Stimulated activated CD8-positive, alpha-beta memory T cell treated with anti-CD3 and anti-CD28 coated beads, Interleukin-2, amount 100 ng/mL, for 1 hour (primary cell): ENCODE measurements at places on chromosomes 7 and 10.

DNA sequence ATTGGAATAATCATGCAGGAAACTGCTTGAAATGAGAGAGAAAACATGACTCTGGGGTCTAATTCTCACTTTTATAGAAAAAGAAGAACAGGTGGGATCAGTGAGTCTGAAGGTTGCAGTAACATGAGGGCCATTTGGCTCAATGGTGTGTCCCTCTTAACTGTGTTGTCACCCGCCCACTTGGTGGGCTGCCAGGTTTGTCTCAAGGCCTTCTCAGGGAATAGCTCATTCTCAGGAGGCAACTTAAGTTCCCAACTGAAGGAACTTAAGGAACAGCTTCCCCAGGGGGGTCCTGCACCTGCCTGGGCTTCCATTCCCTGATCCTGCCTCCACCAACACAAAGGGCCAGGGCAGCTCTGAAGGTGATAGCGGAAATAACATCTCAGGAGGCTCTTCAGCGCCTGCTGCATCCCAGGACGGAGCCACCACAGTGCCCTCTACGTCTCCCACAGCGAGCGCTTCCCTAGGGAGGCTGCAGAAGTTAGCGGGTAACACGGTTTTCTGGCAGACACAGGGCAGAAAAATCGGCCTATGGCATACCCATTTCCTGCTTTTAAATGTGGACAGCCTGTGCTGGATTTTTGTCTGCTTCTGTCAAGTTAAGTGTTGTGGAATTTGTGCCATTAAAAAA lies 88.8 kb downstream of the ZRANB1 start:
- DNase-seq: no peak

- no peak for DNase-seq
Measured at GRCh38 chr10:42989481-42989921, 87.4 kb upstream of the RET start.

GRCh38 chr10:10552948-10553347 lies 464.7 kb upstream of the CELF2 start:
- no peak for DNase-seq

- no peak for DNase-seq
Measured at GRCh38 chr10:106863549-106863948, 301.0 kb downstream of the SORCS1 start.

DNA sequence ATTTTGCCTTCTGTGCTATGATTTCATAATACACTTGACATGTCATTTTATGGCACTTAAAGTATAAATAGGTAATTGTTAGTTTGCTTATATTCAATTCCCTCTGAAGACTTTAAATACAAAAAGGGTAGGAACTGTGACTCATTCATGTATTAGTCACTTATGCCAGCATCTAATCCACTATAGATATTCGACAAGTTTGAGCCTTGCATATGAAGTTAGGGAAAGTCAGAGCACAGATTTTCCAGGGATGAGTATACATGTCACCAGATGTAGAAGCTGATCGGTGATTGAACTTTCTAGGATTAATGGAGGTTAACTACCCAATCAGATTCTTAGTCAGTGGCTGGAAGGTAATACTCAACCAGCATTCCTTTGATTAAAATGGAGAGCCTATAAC lies 1321.5 kb downstream of the XPNPEP1 start:
- DNase-seq: no peak

DNA sequence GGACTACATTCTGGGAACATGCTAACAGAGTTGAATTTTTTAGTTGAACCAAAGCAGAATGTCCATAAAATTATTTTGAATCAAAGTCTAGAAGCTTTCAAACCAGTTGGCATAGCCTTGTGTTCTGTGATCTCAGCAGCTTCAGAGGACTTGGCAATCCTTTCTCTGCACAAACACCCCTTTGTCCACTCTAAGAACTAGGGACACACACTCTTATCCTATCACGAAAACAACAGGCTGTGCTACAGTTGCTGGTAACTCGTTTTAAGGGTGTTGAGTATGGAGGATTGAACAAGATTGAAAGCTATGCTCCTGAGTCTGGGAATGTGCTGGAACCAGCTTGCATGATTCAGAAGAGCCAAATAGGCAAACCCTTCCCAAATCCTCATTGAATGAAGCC lies 76.4 kb upstream of the PRSS58 start:
- DNase-seq: no peak

- no peak for DNase-seq
Measured at GRCh38 chr7:35623381-35623780, 71.6 kb downstream of the HERPUD2 start.

DNA sequence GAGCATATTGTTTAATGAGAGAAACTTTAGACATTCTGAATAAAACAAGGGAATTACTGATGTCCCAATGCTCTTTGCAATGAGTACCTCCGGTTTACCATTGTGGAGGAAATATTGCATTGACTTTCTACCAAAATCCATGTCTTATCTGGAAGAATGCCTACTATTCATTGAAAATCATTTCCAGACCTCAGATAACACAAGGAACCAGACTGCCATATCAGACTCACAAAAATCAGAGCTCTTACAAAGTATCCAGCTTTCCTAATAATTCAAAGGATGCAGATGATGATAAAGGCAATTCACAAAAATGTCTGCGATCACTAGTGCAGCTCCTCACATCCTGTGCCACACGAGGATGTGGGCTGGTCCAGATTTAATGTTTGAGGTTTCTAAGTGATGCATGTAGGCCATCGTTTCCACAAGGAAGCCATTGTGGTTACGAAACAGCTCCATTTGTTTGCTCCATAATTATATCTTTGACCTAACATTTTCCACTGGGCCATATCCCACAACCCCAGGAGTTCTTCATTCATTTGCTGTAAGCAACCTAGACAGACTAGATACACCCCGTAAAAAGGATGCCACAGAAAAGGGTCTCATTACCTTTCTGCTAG lies 831.1 kb upstream of the C7orf33 start:
- DNase-seq: no peak

DNA sequence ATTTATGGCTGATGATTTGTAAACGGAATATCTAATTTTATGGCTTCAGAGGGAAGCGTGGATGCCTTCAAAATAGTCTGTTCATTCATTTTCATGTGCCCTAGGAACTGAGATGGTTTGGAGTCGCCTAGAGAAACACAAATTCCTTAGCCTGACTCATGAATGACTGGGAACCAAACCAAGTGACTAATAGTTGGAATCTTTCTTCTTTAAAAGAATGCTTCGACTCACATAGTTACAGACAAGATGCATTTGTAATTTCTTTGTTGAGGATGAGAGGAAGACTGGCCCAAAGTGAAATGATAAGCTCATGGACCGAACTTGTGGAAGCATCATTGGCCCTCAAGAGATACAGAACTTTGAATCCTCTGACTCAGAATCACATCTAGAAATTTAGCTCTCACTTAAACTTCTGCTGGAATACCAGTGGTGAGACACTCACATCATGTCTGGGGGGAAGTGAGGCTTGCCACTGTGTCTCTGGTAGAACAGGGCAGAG lies 1107.2 kb downstream of the NRG3 start:
- DNase-seq: no peak

DNA sequence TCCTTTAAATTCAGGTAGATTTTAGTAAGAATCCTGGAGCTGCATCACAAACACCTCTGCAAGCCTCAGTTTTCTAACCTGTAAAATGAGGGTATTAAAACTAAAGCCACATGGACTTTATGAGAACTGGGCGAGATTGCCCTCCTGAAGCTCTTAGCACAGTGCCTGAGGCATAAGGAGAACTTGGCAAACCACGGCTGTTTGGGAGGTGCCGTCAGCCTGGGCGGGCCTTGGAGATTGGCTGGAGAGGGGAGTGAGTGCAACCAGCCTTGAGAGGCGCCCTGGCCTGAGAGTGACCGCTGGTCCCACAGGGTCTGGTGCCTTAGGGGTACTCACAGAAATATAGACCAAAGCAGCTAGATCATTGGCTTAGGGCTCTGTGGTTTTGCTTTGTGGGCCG lies 5.4 kb upstream of the TNS3 start:
- no peak for DNase-seq

- DNase-seq: no peak
Measured at GRCh38 chr10:28678687-28679457, 1.6 kb downstream of the BAMBI start.

DNA sequence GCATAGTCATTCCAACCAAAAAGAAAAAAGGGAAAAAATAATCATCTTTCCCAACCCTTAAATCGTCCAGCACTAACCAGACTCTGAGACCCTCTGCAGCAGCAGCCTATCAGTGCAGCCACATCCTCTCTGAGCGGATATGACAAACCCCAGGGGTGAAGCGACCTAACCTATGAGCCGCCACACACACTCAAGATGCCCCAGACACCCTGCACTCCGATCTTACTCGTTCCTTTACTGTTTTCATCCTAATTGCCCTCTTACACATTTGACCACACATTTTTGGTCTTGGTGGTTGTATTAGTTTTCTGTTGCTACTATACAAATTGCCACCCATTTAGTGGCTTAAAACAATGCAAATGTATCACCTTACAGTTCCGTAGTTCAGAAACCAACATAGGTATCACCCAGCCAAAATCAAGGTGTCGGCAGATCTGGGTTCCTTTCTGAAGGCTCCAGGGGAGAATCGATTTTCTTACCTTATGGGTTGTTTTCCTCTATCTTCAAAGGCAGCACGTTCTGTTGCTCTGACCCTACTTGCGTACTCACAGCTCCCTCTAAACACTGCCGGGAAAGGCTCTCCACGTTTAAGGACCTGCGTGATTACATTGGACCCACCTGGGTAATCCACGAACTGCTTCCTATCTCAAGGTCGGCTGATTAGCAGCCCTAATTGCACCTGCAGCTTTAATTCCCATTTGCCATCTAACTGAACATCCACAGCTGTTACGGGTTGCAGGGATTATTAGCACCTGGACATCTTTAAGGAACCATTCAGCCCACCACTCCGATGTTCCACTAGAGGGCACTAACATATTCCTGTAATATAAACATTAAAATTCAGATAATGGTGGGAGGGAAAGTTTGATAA lies 37.3 kb upstream of the PRSS1 start:
- no peak for DNase-seq

- DNase-seq: no peak
Measured at GRCh38 chr10:97631098-97631497, 2.2 kb downstream of the MORN4 start.

GRCh38 chr7:123372368-123372767 lies 162.0 kb downstream of the IQUB start:
- no peak for DNase-seq

DNA sequence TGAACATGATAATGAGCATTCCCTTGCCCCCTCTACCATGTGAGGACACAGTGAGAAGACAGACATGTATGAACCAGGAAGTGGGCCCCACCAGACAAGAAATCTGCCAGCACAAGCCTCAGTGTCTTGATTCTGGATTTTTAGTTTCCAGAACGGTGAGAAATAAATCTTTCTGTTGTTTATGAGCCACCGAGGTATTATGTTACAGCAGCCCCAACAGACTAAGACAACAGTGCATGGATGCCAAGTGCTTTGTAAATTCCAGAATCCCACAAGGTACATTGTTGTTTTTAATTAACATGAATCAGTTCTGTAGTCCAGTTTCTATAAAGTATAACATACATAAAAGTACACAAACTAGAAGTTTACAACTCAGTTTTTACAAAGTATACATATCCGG lies 162.2 kb downstream of the ARHGAP21 start:
- DNase-seq: no peak

DNA sequence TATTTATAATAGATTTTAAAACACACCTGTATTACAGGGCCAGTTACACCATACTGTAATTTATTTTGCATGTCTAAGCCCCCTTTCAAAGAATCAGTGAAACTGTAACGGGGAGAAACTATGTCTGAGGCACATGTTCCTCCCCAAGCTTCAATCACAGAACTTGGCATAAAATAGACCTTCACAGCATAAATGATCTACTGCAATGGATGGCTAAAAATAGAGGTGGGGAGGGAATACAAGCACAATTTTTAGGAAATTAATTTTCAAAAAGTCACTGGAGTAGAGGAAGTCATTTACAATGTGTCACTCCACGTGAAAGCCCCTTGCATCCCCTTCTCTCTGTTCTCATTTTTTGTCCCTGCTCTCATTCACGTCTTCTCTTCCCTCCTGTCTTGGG lies 385.2 kb downstream of the TNS3 start:
- no peak for DNase-seq

DNA sequence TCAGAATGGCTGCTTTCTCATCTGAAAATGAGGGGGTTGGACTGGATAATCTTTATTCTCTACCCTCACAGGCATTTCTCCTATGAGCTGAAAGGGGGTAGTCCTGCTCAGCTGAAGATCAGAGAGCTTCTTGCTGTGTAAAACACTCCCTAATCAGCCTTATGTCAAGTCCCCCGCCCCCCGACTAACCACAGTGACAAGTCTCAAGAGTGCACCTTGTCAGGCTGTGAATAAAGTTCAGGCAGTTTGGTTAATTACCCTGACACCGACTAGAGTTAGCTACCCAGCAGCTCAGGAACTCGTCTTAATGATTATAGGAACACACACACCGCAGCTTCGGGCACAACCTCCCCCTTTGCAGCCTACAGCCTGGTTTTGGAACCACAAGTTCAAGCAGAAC lies 513.7 kb downstream of the RPS24 start:
- DNase-seq: no peak

DNA sequence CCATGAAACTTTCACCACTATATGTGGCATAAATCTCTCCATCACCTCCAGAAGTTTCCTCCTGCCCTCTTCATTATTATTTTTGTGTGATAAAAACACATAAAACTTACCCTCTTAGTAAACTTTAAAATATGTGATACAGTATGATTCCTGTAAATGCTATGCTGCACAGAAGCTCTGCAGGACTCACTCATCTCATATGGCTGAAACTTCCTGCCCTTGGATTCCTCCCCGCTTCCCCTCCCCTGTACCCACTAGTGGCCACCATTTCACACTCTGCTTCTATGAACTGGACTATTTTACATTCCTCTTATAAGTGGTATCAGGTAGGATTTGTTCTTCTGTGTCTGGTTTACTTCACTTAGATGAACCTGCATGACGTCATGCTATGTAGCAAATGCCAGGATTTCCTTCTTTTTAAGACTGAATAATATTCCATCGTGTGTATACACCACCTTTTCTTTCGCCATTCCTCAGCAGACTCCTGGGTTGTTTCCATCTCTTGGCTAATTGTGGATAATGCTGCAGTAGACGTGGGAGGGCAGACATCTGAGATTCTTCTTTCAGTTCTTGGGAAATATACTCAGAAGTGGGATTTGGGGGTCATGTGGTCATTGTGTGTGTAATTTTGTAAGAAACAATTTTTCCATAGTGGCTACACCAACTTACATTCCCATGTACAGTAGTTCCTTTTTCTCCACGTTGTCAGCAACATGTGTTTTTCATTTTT lies 335.2 kb downstream of the SDK1 start:
- no peak for DNase-seq

DNA sequence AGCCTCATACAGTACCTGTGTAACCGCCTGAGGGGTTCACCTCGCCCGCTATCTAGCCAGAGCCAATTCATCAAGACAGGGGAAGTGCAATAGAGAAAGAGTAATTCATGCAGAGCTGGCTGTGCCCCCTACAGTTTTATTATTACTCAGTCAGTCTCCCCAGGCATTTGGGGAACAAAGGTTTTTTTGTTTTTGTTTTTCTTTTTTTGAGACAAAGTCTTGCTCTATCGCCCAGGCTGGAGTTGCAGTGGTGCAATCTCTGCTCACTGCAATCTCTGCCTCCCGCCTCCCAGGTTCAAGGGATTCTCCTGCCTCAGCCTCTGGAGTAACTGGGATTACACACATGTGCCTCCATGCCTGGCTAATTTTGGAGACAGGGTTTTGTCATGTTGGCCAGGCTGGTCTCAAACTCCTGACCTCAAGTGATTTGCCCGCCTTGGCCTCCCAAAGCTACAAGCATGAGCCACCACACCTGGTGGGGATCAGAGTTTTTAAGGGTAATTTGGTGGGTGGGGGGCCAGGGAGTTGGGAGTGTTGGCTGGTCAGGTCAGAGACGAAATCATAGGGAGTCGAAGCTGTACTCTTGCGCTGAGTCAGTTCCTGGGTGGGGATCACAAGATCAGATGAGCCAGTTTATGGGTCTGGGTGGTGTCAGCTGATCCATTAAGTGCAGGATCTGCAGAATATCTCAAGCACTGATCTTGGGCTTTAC lies 116.5 kb downstream of the MARCHF5 start:
- DNase-seq: no peak
